ENCODE measurements at places on chromosomes 2 and 18.
A peak's percentile ranks its signal among the peaks of the same experiment; 100 is the strongest.

DNA sequence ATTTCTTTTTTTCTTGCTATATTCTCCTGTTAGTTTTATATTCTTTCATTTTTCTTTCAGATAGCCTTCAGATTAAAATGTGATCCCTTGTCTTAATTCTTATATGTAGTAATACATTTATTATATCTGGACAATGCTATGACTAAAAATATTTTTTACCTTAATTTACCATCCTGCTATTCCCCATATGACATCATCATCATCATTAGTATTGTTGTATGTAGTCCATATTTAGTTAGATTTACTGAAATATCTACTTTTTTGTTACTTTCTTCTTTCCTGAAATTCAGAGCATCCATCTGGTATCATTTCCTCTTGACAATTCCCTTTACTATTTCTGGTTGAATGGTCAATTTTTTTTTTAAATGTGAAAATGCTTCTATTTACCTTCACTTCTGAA, 951.6 kb upstream of the POU3F3 start:
- DNase-seq, result no peak

- DNase-seq, result no peak
Measured at GRCh38 chr18:56065086-56065485, 477.1 kb upstream of the TCF4 start.

GRCh38 chr2:60475123-60475830, 78.2 kb downstream of the BCL11A start:
- DNase-seq, result no peak

- peak; percentile 55 for DNase-seq
Measured at GRCh38 chr2:133171393-133172004, 396.8 kb downstream of the NCKAP5 start.

GRCh38 chr2:55489467-55490062, 30.0 kb upstream of the CFAP36 start:
- no peak for DNase-seq

GRCh38 chr2:25187729-25188350, 19.5 kb upstream of the POMC start:
- no peak for DNase-seq

DNA sequence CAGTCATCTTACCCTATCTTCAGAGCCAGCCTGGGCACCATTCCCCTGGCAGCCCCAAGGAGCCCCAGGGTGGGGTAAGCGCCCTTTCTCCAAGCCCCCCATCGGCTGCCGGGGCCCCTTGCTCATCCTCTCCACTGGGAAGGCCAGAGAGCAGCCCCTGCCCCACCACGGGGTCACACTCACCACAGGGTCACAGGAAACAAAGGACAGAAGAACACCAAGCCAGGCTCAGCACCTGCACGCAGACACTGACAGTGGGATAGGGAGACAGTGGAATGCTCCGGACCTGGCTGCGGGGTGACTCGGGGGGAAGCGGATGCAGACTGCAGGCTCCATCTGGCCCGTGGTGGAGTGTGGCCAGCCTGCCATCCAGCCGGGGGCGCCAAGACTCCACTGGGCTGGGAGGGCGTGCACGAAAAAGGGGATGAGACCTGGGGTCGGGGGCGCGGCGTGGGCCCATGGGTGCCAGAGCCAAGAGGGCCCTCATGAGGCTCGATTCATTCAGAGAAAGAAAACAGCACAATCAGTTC, 21.1 kb downstream of the HDAC4 start:
- DNase-seq, result no peak

DNA sequence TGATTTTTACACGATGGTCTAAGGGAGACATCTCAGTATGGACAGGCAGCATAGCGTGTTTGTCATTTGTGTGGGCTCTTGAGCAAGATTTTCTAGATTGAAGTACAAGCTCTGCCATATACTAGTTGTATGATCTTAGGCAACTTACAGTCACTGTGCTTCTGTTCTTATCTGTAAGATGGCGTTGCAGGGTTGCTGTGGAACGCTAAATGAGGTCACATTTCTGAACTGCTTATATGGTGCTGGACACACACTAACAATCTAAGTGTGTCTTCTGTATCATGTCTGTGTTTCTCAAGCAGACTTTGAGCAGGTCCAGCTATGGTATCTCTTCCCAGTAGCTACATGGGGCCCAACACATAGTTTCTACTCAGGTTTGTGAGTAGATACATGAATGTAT, 29.2 kb downstream of the PARD3B start:
- no peak for DNase-seq
